ENCODE measurements at places on chromosomes 7 and 10.

DNA sequence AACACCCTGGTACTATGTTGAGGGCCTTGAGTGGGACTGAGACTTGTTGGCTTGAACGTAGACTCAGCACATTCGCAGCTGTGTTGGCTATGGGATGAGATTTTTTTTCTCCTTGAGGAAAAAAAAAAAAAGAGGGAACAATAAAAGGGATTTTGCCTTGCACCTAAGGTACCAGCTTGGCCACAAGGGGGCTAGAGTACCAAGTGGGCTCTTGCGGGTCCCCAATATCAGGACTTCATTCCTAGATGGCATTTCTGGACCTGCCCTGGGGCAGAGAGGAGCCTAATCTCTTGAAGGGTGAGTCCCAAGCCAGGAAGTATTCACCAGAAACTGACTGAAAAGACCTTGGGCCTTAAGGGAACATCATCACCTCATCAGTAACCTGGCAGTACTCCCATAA is 1083.6 kb upstream of the PHF14 start:
- no peak for DNase-seq

DNA sequence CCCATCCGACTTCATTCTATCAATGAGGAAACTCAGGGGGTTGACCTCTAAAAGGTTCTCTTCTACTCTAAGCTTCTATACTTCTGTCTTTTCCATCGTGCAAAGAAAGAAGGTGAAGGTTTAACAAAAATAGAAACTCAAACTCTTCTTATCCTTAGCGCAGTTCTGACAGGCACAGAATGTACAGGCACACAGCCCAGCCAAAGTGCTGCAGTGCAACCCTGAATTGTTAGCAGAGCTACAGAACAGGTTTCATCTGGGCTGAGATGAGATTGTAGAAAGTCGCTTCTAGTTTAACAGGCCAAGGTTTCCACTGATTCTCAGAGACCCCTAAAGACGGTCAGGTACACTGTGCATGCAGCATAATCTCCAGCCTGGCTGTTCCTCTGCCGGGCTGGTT is 79.3 kb upstream of the AFAP1L2 start:
- DNase-seq, result no peak

DNA sequence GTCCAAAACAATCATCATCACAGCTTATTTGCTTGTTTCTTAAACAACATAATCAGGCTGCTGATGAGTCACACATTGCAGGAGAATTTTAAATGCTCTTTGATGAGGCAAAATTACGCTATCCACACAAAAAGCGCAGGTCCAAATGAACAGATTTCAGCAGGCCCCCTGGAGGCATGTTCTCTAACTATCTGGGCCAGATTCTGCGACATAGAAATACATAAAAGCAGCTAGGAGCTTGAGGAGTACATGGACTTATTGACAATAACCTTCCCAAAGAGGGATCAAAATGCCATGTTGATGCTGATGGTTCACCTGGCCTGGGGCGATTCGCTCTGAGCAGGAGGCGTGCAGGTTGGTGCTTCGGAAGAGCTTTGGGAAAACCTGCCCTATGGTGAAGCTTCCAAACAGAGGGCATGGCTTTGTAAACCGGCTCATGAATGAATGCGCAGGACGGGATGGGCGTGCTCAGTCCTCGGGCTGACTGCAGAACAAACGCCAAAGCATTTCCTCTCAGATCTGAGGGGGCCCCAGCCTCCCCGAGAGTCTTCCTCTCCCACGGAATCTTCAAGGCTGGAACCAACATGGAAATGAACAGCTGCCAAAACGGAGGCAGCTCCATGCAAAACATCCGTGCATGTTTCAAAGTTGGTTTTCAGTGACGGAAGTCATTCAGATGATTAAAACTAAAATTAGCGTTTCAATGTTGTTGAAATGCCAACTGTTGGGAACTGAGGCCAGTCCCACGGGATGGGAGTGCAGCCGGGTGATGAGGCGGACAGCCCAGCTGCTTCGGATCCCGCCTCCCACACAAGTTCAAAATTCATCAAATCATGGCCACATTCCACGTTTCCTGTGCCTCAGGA is 179.6 kb downstream of the TCERG1L start:
- DNase-seq, result no peak

GRCh38 chr7:44568771-44569560 is 4.7 kb downstream of the DDX56 start:
- no peak for DNase-seq

DNA sequence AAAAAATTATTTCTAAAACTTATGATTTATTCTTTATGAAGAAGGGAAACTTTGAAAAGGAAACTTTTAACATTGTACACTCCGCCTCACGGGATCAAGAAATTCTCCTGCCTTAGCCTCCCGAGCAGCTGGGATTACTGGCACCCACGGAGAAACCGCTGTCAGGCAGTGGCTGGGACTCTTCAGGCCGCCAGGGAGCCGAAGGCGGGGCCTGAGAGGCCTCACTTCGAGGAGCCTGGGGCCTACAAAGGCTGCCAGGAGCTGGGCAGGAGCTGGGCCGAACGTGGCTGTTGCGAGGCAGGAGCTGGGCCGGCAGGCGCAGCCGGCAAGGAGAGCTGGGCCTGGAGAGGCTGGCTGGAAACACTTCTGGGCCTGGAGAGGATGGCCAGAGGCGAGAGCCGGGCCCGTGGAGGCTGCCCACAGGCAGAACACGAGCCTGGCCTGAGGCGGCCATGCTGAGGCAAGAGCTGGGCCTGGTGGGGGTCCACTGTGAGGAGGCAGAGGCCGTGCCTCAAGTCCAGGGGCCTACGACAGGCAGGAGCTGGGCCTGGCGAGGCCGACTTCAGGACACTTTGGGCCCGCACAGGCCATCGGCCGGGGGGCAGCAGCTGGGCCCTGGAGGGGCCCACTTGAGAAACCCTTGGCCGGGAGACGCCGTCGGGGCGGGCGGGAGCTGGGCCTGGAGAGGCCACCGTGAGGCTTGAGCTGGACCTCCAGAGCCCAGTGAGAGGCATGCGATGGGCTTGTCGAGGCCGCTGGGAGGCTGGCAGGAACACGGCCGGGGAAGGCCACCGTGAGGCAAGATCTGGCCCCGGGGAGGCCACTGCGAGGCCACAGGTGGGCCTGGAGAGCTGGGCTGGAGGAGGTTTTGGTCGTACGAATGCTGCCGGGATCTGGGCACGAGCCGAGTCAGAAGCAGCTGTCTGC is 23.7 kb downstream of the MDH2 start:
- no peak for DNase-seq

DNA sequence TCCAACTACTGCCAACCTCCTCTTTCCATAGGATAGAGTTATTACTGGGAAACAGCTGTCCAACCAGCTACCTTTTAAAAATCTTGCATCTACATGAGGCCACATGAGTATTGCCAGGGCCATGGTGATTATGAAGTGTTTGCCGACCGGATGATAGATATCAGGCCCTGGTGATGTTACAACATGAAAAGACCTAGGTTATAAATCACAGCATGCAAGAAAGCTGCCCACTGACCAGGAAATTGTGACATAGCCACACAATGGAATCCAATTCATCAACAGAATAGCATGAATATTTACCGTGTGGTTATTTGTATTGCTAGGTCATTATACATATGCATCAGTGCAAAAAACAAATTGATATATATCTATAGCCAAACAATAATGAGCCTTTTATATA is 517.0 kb downstream of the INHBA start:
- DNase-seq, result no peak

- DNase-seq, result no peak
Observed at GRCh38 chr7:150367677-150368095, 936 bp upstream of the REPIN1 start.

GRCh38 chr7:117408831-117409230 is 18.5 kb downstream of the ASZ1 start:
- no peak for DNase-seq

DNA sequence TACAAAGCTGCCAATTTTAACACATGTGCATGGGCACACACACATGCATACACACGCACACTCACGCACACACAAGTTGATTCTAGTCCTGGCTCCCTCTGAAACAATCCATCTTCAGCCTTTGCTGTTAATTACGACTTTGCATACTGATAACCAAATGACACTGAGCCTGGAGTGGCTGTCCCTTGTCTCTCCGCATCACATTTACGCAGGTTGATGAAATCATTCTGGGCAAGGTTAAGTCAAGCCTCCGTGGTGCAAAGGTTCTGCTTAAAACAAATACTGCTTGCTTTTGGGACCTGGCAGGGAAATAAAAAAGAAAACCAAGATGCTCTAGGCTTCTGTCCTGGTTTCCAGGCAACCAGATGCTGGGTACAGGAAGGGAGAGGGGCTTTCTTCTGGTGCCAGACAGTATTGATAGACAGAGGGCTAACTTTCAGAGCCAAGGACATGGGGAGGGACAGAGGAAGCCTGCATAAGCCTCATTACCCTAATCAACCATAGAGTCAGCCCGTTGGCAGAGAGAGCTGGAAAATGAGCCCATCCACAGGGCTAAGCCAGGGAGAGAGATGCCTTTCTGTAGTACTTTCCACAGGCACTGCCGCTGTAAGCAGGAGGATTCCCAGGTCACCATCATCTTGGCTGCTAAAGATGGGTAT is 233.0 kb downstream of the WDR11 start:
- DNase-seq, result no peak

DNA sequence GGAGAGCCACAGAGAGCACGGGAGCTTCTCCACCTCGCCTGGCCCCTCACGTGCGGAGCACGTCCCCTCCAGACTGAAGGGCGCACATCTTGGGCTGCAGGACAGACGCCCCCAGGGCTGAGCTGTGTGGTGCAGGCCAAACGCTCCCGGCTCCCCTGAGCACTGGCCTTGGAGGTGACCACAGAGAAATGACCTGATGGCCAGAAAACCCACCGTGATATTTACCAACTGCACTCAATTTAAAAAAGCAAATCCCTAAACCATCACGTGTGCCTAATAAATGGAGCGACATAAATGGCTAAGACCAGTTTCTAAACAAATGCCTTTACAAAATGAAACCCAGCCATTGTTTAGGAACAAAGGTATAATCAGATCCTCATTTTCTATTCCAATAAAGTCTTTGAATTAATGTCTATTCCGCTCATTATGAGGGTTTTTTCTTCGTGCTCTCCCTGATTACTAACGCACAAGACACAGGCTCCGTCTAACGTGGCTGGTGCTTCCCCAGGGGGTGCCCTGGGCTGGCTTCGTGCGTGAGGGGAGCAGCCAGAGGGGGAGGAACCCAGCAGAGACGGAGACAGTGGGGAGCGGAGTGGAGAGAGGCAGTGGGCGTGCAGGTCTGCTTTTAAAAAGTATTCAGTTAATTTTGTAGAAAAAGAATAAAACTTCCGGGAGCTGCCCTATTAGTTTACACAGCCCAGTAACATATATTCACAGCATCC is 190.3 kb downstream of the DNAJB6 start:
- no peak for DNase-seq

- no peak for DNase-seq
Observed at GRCh38 chr7:84568781-84569180, 374.2 kb upstream of the SEMA3A start.

DNA sequence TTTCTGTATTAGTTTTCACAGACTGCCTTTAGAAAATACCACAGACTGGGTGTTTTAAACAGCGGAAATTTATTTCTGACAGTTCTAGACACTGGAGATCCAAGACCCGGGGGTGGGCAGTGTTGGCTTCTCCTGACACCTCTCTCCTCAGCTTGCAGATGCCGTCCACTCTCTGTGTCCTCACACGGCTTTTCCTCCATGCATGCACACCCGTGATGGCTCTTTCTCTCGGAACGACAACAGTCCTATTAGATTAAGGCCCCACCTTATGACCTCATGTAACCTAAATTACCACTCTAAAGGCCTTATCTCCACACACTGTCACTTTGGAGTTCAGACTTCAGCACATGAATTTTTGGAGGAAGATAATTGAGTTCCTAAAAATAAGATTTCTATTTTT is 142.9 kb upstream of the VWC2 start:
- no peak for DNase-seq

DNA sequence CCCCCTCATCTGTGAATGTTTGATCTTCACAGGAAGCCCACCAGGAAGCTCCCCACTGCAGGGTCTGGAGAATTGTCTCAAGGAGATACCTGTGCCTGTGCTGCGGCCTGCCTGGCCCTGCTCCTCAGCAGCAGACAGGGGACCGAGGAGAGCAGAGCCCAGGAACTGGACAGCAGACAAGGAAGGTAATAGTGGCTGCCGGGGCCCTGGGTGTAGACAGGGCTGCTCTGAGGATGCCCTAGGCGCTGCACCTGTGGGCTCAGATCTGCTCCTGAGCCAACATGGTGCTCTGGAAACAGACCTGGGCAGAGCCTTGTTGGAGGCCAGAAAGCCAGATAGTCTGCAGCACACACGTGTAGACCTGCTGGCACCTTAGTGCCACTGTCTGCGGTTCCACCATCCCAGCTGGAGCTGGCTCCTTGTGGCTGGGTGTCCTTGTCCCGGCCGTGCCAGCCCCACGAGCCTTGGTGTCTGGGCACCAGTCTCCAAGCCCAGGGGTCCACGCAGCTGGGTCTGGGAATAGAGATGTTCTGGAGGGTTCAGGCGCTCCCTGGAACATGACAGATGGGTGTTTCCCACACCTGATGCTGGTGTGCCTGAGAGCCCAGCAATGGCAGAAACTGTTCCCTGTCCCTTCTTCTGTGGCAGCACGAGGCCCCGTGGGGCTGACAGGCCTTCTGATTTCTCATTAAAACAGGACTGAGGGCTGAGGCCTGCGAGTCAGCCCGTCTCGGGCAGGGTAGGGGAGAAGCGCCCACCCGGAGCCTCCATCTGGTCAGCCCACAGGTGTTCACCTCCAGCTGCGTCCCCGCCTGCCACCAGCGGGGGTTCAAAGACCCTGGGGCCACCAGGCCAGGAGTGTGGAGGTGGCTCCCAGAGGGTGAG is 44.7 kb downstream of the ZNF467 start:
- no peak for DNase-seq

GRCh38 chr7:140616328-140616727 is 24.3 kb downstream of the DENND2A start:
- no peak for DNase-seq

- DNase-seq, result no peak
Observed at GRCh38 chr10:74953214-74953613, 126.8 kb downstream of the KAT6B start.

DNA sequence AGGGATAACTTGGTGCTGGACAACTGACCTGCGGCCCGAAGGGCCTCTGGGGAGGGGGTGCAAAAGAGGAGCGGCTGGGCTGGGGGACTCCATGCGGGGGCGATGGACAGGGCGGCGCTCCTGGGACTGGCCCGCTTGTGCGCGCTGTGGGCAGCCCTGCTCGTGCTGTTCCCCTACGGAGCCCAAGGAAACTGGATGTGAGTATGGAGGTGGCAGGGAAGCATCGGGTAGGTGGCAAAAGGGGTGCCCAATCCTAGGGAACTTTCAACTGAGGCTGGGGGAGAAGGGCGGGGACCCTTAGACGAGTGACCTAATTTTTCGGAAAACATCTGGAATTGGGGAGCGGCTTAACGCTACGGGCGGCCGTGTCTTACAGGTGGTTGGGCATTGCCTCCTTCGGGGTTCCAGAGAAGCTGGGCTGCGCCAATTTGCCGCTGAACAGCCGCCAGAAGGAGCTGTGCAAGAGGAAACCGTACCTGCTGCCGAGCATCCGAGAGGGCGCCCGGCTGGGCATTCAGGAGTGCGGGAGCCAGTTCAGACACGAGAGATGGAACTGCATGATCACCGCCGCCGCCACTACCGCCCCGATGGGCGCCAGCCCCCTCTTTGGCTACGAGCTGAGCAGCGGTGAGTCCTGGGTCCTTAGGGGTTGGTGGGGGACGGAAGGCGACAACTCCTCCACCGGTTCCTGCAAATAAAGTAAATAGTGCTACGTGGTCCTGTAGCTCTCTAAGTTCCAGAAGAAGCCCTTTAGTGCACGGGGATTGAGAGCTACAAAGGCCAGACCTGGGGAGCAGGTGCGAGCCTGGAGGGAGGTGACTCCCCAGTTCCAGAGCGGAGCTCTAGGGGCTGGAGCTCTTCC is 622 bp downstream of the WNT16 start:
- DNase-seq, result no peak
